ENCODE measurements at places on chromosomes 5 and 9.

DNA sequence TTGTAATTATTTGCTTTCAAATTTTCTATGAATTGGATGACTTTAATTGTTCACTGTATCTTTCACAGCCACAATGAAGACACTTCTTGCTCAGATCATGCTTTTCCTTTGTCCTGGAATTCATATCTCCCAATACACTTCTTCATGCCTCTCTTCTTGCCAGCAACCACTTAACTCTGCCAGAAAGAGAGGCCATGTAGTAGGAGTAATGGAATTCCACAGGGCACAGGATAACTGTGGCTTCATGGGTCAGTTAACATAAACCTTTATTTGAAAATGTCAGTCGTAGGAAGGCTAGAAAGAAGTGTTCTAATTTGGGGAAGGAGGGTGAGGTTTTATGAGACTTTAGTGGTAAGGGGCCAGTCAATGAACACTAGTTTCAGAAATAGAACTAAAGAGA is 190.3 kb downstream of the TMEM167A start:
- DNase-seq = no peak

- DNase-seq = no peak
Observed at GRCh38 chr5:155434267-155434666, 420.7 kb downstream of the KIF4B start.

DNA sequence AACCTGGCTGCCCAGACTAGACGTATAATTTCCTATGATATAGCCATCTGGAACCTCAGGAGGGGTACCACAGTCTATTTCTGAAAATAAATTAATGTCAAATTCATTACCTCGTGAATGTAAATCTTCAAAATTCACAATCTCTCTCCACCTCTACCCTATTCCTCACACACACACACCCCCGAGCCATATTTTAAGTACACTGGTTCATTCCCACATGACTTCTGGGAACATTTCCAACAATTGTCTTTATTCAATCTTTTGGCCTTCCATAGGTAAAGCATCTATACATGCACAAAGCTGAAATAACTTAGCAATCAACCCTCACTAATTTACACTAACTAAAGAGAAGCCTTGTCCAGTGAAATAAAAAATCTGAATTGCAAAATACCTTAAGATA is 32.7 kb downstream of the SUSD1 start:
- no peak for DNase-seq

DNA sequence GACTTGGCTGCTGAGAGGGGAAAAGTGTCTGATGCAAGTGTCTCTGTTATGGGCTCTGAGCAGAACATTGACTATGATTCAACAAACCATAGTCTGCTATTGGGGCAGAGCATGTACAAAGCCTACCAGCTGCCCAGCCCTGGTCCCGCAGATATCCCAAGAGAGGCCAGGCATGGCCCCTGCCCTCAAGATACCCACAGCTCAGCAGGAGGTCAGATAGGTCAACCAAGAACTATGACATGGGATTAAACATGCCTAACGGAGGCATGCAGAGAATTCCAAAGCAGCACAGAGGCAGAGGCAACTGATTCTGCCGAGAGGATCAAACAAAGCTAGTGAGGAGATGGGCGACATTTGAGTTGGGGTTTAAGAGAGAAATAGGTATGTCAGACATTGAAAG is 39.9 kb upstream of the CPLX2 start:
- no peak for DNase-seq

GRCh38 chr5:126918615-126918957 is 111.8 kb downstream of the MARCHF3 start:
- no peak for DNase-seq

DNA sequence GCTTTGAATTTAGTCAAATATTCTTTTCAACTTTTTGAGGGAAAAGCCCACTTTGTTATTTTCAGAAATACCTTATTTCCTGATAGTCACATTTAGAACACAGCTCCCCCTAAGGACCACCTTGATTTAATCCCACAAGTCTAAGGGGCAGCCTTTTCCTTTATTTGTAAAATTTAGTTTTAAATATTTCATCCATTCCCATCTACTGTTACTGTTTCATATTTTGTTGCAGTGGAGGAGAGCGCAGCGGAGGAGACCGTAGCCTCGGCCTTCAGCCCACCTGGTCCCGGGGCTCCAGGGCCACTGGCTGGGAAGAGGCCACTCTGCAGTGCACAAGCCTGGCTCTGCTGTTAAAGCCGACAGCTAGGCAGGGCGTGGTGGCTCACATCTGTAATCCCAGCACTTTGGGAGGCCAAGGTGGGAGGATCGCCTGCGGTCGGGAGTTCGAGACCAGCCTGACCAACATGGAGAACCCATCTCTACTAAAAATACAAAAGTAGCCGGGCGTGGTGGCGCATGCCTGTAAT is 19.6 kb downstream of the LPCAT1 start:
- DNase-seq = no peak

DNA sequence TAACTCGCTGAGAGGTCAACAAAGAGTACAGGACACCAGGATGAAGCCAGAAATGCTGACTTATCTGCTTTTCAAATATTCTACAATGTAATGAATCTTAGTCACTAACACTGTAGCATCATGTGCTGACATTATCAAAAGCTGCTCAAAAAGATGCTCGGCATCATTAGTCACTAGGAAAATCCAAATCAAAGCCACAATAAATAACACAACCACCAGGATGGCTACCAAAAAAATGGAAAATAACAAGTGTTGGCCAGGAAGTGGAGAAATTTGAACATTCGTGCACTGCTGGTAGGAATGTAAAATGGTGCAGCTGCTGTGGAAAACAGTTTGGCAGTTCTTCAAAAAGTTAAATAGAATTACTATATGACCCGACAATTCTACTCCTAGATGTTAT is 269.1 kb downstream of the GLIS3 start:
- no peak for DNase-seq
